ENCODE measurements at places on chromosomes 3 and 15. TPM values are rescaled to one million over a fixed set of nuclear protein-coding genes. Genes with fewer than 3 reads are reported as not detected.

The TLR9 gene
- not detected for polyA plus RNA-seq

DNA sequence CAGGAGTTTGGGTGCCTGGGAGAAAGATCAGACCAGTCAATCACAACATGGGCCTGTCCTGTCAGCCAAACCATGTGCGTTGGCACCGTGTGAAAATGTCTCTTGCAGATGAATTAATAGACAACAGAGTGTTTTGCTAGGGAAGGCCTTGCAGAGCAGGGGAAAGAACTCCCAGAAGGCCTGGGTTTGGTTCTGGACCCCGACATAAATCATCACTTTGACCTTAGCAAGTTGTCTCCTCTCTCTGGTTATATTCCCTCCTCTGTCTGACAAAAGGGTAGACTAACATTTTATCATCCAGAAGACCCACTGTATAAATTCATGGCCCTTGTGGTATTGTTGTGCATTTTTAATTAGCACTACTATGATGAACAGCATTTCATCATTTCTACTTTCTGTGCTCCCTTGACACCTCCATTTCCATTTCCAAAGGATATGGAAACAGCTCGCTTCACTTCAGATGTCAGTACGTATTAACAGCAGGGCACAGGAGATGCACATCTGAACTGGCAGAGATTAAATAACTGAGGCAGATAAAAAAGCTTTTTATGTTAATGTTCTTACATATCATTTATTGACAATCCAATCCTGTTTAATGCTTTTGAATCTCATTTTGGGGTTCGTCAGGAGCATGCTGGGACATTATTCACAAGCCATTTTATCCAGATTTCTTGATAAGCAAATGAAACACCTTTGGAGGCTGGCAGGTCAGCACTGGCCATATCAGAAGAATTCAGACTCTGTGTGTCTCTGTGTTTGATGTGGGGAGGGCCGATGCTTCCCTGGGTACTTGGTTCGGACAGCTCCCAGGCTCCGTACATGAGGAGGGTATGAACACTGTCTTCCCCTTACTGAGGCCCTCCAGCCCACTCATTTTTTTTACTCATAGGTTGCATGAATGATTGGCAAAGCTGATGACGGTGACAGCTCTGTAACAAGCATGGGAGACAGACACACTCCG, 28.2 kb upstream of the IL12A start:
- H3K4me3 ChIP-seq: no peak overlapping the region
- no peaks in the 10 kb centered on the region for H3K4me1 ChIP-seq
- H3K27ac ChIP-seq: no peak overlapping the region
- no peak for DNase-seq

DNA sequence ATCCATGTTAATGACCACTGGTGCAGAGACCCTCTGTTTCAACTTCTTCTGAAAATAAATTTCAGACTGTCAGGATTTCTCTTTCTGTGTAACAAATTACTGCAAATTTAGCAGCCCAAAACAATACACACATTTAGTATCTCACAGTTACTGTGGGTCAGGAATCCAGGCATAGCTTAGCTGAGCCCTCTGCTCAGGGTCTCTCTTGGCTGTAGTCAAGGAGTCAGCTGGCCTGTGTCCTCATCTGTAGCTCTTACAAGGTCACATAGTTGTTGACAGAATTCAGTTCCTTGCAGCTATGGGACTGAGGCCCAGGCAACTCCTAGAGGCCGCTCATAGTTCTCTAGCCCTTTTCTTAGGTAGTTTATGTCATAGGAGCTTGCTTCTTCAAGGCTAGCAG, 51.9 kb downstream of the NKIRAS1 start:
- H3K4me3 ChIP-seq: no peak overlapping the region
- H3K4me1 ChIP-seq: peaks cover 6% of the 10 kb centered on the region
- H3K27ac ChIP-seq: no peak overlapping the region
- no peaks in the 10 kb centered on the region for H3K36me3 ChIP-seq
- H3K27me3 ChIP-seq: no peaks in the 10 kb centered on the region
- DNase-seq: no peak

DNA sequence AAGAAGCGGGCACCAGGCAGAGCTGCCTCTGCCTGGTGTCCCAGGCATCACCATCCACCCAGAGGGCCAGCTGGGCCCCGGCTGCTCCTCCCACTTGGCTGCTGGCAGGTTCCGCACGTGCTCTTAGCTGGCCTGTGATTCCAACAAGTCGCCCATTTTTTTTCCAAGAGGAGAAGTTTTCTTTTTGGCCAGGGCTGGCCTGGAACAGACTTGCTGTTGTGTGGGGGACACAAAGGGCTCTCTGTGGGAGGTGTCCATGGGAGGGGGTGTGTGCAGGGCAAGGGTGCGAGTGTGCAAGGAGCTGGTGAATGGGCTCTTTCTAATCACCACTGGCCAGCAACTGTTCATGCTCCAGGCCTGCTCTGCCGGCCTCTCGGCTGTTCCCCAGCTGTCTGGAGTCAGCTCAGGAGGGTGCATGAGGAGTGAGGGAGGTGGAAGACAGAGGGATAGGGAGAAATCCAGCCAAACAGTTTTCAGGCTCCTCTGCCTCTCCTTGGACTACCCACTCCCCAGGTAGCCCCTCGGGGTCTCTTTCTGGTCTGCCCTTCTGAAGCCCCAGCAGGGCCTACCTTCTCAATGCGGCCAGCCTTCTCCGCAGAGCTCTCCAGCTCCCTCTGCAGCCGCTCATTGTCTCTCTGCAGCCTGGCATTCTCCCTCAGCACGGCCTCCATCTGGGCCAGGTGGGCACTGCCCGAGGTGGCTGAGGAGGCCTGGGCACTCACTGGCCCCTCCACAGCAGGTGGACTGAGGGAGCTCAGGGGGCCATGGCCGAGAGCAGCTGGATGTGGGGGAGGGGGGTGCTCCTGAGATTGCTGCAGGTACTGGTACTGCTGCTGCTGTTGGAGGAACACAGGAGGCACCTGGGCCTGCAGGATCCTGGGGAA, 7.1 kb downstream of the AMOTL2 start:
- no peak overlapping the region for H3K4me3 ChIP-seq
- no peak for DNase-seq
- H3K27me3 ChIP-seq: peaks cover 27% of the 10 kb centered on the region
- peaks cover 9% of the 10 kb centered on the region for H3K4me1 ChIP-seq

The PML gene
- 61.6 TPM for polyA plus RNA-seq

- H3K4me3 ChIP-seq: no peak overlapping the region
- DNase-seq: no peak
- H3K27ac ChIP-seq: no peak overlapping the region
- no peaks in the 10 kb centered on the region for H3K36me3 ChIP-seq
These were observed 63.7 kb upstream of the FOXB1 start for GRCh38 chr15:59940456-59940855.

DNA sequence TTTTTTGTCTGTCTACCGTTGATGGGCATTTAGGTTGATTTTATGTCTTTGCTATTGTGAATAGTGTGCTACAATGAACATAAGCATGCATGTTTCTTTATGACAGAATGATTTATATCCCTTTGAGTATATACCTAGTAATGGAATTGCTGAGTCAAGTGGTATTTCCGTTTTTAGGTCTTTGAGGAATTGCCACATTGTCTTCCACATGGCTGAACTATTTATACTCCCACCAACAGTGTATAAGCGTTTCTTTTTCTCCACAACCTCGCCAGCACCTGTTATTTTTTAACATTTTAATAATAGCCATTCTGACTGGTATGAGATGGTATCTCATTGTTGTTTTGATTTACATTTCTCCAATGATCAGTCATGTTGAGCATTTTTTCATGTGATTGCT, 89.6 kb upstream of the GALNT15 start:
- H3K27ac ChIP-seq: no peak overlapping the region
- DNase-seq: no peak
- H3K27me3 ChIP-seq: no peaks in the 10 kb centered on the region
- H3K36me3 ChIP-seq: no peaks in the 10 kb centered on the region
- H3K4me3 ChIP-seq: no peak overlapping the region

- H3K27me3 ChIP-seq: no peaks in the 10 kb centered on the region
- H3K4me1 ChIP-seq: peaks cover 20% of the 10 kb centered on the region
- H3K4me3 ChIP-seq: no peak overlapping the region
- no peak for DNase-seq
- no peak overlapping the region for H3K27ac ChIP-seq
- peaks cover 9% of the 10 kb centered on the region for H3K36me3 ChIP-seq
These were observed 13.6 kb downstream of the LMOD3 start for GRCh38 chr3:69108811-69109210.

DNA sequence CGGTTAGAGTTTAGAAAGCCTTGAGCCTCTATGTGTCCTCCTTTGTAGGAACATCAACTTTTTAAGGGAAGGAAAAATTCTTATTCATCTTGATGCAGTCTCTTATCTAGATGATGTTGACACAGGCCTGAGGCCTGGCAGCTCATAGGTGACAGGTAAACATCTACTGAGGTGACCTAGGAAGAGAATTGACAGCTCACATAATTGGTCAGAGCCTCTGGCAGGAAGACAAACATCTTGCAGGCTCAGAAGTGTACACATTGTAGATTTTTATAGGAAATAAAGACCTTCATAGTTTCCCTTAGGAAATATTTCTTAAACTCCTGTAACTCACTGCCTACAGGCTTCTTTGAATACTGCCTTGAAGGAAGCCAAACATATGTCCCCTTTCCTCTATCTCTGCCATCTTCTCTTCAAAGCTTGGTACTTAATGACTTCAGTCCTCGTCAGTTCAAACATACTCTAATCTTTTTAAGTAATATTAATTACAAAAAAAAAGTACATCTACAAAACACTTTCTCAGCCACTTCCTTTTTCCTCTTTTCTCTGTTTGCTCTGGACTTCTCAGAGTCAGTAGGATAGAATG, 341.3 kb downstream of the TBL1XR1 start:
- H3K4me3 ChIP-seq: no peak overlapping the region
- H3K27me3 ChIP-seq: no peaks in the 10 kb centered on the region
- H3K4me1 ChIP-seq: no peaks in the 10 kb centered on the region
- DNase-seq: no peak

DNA sequence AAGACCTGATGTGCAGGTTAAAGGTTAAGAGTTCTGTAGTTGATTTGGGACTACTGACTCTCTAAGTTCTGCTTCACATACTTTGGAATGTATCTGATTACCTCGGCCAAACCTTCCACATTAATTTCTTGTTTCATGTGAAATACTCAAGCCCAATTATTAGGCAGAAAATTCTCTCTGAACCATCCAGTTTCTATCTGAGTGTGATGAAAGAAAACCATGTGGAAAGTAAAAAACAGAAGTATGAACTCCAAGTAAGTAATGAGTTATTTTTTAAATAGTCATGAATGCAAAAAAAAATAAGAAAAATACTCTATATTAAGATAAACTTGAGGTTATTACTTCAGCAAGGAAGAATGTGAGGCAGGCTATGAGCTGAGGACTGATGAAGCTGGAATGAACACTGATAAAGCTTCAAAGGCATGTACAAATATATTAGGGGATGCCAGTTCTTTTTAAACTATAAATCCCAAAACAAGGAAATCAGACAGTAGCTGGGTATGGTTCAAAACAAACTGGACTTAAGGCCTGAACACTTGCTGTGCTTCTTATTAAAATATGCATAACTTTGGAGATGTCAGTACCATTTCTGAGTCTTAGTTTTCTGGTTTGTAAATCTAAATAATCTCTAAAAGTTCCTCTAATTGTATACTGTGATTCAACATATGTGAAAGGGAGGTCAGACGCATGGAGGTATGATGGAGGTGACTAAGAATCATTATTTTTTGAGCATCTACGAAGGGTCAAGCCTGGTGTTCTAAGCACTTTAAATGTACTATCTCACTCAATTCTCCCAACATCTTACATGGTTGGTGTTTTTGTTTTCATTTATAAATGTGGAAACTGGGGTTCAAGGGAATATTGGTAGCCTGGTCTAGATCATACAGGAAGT, 59.6 kb downstream of the COL6A6 start:
- H3K27me3 ChIP-seq: peaks cover 4% of the 10 kb centered on the region
- no peaks in the 10 kb centered on the region for H3K36me3 ChIP-seq
- no peak for DNase-seq
- H3K4me1 ChIP-seq: no peaks in the 10 kb centered on the region
- H3K4me3 ChIP-seq: no peak overlapping the region
- no peak overlapping the region for H3K27ac ChIP-seq

The SNTN gene
- not detected for polyA plus RNA-seq

The FHIT gene
- 3.4 TPM for polyA plus RNA-seq

The UMPS gene
- 13.5 TPM for polyA plus RNA-seq

DNA sequence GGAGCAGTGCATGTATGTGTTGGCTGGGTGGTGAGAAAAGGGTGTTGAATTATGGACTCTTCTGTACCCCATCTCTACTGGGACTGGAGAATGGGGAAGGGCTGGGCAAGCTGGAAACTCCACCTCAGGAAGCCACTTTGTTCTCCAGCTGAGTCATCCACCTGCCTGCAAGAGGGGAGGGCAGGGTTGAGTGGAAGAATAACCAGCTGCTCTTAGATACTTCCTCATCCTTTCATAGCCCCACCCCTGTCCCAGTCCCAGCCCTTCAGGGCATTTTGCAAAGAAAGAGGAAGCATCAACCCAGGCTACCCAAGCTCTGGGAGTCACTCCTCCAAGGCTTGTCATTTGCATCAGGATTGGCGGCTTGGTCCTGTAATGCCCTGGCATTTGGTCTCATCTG, 33.1 kb downstream of the RAB11A start:
- no peak overlapping the region for H3K4me3 ChIP-seq
- H3K4me1 ChIP-seq: peaks cover 35% of the 10 kb centered on the region
- H3K27me3 ChIP-seq: no peaks in the 10 kb centered on the region

DNA sequence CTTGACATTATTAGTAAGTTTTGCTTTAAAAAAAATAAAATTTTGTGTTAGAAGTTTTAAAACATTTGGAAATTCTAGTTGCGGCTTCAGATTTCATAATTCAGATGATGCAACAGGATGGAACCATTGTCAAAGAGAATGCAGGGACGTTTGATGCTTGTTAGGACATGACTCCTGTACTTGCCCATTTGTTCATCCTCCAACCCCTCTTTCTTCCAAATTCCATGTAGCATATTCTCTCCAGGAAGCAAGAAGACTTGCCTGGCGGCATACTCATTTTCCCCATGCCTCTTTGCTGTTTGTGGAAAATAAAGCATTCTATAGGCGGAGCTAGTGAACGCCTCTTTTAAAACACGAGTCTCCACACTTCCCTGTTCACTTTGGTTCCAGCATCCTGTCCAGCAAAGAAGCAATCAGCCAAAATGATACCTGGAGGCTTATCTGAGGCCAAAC, at the start of gene CSTA:
TSS of gene CSTA (plus strand) at position 378 of the 453 bp plus-strand sequence. CDS start at position 423, 45 bp downstream.
- no peaks in the 10 kb centered on the region for H3K27me3 ChIP-seq
- peaks cover 4% of the 10 kb centered on the region for H3K36me3 ChIP-seq

The PROK2 gene
- 16.7 TPM for polyA plus RNA-seq
